Large intestine (tissue), 12 donors: ENCODE measurements at places on chromosomes 16 and 17. TPM values are rescaled to one million over a fixed set of nuclear protein-coding genes. Genes with fewer than 3 reads are reported as not detected.

GRCh38 chr16:66236301-66236700 lies 130.2 kb upstream of the CDH5 start:
- no peak for DNase-seq

DNA sequence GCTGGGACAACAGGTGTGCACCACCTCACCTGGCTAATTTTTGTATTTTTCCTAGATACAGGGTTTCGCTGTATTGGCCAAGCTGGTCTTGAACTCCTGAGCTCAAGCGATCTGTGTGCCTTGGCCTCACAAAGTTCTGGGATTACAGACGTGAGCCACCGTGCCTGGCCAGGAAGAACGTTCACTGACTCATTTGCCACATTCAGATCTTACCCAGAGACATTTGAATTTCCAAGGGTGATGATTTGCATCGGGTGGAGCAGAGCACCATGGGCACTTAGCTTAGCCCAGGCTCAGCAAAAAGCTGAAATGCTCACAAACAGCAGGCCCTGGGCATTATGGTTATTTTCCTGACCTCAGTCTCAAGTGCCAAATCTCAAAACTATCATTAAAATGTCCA lies 14.5 kb upstream of the ADORA2B start:
- DNase-seq = no peak

- no peak for DNase-seq
These were observed 13.6 kb downstream of the HEATR6 start for GRCh38 chr17:60065136-60065535.

PRR29 gene
- polyA plus RNA-seq = 1.2 TPM
